Psoas muscle (tissue), 8 donors: ENCODE measurements at places on chromosomes 3 and 15. TPM values are rescaled to one million over a fixed set of nuclear protein-coding genes. Genes with fewer than 3 reads are reported as not detected.

Gene CCDC39
- 0.80 TPM for total RNA-seq

Gene CCDC9B
- total RNA-seq: 139 TPM

Gene CDHR4
- not detected for total RNA-seq

Gene TMEM207
- total RNA-seq: not detected

Gene SPTBN5
- total RNA-seq: 0.15 TPM

Gene CHMP2B
- total RNA-seq: 26.0 TPM

GRCh38 chr3:62874711-62875557 is at the start of gene CADPS:
Gene CADPS (minus strand): TSS chr3:62875416. CDS start chr3:62875029, 387 bp downstream.
- no peak within 1 kb of the TSS for H3K27ac ChIP-seq
- H3K4me3 ChIP-seq: peak within 1 kb of the TSS; percentile 55
- H3K36me3 ChIP-seq: no peaks in the 10 kb centered on the region

DNA sequence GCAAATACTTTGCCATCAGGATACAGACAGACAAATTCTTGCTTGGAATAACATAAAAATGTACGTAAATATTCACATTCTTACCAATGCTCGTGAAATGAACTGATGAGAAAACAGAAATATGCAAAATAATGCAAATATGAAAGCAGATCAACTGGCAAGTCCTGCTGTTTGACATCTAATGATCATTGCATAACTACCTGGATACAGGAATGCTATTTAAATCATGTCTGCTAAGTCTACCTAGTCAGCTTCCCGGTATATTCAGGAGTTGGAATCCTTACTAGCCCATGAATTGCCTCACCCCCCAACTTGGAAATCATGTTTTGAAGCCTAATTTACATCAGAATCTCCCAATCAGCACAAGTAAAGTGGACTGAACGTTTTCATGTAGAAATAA is 230.6 kb downstream of the CHL1 start:
- H3K4me1 ChIP-seq: no peaks in the 10 kb centered on the region
- H3K27me3 ChIP-seq: no peaks in the 10 kb centered on the region
- no peak for DNase-seq
- no peak overlapping the region for H3K27ac ChIP-seq
- no peak overlapping the region for H3K4me3 ChIP-seq
- no peaks in the 10 kb centered on the region for H3K36me3 ChIP-seq

GRCh38 chr3:56689303-56689702 is 6.2 kb upstream of the TASOR start:
- no peaks in the 10 kb centered on the region for H3K4me1 ChIP-seq
- no peak overlapping the region for H3K27ac ChIP-seq
- H3K36me3 ChIP-seq: no peaks in the 10 kb centered on the region
- no peak for DNase-seq

GRCh38 chr15:100338971-100339444 is 2.8 kb downstream of the ADAMTS17 start:
- DNase-seq: peak; percentile 49
- H3K27ac ChIP-seq: no peak overlapping the region
- H3K27me3 ChIP-seq: no peaks in the 10 kb centered on the region

GRCh38 chr3:145079436-145079835 is 1081.5 kb downstream of the PLOD2 start:
- no peaks in the 10 kb centered on the region for H3K4me1 ChIP-seq
- no peaks in the 10 kb centered on the region for H3K27me3 ChIP-seq
- H3K4me3 ChIP-seq: no peak overlapping the region
- H3K36me3 ChIP-seq: no peaks in the 10 kb centered on the region
- DNase-seq: no peak

DNA sequence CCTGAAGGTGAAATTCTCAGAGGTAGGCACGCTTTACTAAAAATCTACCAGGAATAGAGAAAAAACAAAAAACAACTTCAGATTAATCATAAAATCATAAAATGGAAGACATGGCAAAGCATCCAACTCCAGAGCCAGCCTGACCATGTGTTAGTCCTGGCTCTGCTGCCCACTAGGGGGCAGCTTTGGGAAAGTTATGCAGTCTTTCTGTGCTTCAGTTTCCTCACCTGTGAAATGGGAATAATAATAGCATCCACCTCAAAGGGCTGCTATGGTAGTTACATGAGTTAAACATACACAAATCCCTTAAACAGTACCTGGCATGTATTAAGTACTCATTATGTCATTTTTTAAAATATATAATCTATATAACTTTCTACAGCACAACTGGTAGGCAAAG is 52.3 kb downstream of the WNT5A start:
- no peak for DNase-seq
- H3K27ac ChIP-seq: no peak overlapping the region
- no peaks in the 10 kb centered on the region for H3K4me1 ChIP-seq

DNA sequence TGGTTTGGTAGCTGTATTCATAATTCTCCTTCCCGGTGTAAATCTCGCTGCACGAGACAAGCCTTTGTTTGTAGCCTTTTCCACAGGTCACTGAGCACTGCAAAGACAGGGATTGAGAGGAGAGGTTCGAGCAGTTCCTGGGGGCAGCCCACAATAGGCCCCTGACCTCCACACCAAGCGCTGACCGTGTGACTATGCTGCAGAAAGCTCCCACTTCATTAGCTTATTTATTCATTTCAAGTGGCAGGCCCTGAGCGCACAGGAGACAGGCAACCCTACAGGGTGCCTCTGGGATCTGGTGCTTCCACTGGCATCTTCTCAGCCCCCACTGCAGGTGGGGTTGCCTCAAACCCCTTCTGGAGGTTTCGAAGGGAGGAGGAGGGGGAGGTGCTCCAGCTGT is 140.9 kb downstream of the ADAMTS9 start:
- H3K27ac ChIP-seq: no peak overlapping the region
- no peak for DNase-seq
- H3K36me3 ChIP-seq: peaks cover 52% of the 10 kb centered on the region
- no peaks in the 10 kb centered on the region for H3K27me3 ChIP-seq

- H3K27me3 ChIP-seq: no peaks in the 10 kb centered on the region
- no peak overlapping the region for H3K4me3 ChIP-seq
- no peaks in the 10 kb centered on the region for H3K36me3 ChIP-seq
Observed at GRCh38 chr3:71702131-71703024, 22.8 kb downstream of the EIF4E3 start.

DNA sequence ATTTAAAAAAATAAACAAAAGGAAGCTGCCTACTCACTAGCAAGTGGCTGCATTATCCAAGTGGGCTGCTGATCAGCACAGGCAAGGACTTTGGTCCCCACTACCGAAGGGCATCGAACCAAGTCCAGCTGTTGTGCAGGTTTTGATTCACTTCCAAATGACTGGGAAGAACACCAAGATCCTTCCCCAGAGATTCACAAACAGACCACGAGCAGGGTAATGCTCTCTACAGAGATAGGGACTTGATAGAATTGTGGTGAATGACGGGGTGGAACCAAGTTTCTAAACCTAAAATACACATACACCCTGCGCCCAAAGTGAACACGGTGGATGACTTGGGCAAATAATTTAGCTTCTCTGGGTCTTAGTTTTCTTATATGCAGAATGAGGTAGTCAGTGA is 203.7 kb upstream of the ICE2 start:
- peak; percentile 52 for DNase-seq
- no peaks in the 10 kb centered on the region for H3K27me3 ChIP-seq
- H3K4me1 ChIP-seq: peaks cover 21% of the 10 kb centered on the region
- no peaks in the 10 kb centered on the region for H3K36me3 ChIP-seq
- no peak overlapping the region for H3K4me3 ChIP-seq

- H3K36me3 ChIP-seq: no peaks in the 10 kb centered on the region
- H3K27ac ChIP-seq: no peak overlapping the region
- H3K4me3 ChIP-seq: no peak overlapping the region
- no peak for DNase-seq
- H3K27me3 ChIP-seq: no peaks in the 10 kb centered on the region
- peaks cover 7% of the 10 kb centered on the region for H3K4me1 ChIP-seq
Observed at GRCh38 chr3:106611116-106611515, 742.3 kb upstream of the CBLB start.

DNA sequence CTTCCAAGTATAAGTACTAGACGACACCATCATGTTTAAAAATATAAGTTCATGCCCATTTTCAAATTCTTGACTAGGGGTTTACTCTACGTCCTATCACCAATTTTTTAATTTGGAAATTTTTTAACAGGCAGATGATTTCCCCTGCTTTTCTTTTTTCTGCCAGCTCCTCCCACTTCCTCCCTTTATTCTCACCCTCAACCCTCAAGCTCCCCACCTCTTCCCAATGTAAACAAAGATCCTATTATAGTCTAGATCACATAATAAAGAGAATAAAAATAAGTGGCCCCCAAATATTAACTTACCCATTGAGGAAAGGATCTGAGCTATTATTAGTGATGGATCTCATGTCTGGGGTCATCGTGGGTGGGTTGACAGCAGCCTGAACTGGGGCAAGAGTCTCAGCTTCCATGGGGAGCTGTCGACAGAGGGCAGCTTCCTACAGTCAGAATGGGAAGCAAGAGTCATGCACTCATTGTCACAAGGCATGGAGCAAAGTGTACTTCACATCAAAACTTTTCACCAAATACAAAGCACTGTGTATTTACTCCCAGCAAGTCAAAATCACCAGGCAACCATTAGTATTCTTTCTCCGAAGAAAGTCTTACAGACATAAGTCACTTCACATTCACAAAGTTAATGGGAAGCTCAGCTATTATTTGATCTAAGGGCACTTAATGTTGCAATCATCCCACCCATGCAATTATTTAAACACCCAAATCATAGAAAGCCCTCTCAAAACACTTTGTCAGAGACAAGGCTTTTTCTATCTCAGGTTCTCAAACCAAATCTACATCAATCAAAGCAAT is 53.2 kb downstream of the TM4SF4 start:
- no peak for DNase-seq
- no peaks in the 10 kb centered on the region for H3K36me3 ChIP-seq
- no peaks in the 10 kb centered on the region for H3K27me3 ChIP-seq
- peaks cover 17% of the 10 kb centered on the region for H3K4me1 ChIP-seq
- H3K27ac ChIP-seq: peak overlapping the region; percentile 17
- H3K4me3 ChIP-seq: no peak overlapping the region

DNA sequence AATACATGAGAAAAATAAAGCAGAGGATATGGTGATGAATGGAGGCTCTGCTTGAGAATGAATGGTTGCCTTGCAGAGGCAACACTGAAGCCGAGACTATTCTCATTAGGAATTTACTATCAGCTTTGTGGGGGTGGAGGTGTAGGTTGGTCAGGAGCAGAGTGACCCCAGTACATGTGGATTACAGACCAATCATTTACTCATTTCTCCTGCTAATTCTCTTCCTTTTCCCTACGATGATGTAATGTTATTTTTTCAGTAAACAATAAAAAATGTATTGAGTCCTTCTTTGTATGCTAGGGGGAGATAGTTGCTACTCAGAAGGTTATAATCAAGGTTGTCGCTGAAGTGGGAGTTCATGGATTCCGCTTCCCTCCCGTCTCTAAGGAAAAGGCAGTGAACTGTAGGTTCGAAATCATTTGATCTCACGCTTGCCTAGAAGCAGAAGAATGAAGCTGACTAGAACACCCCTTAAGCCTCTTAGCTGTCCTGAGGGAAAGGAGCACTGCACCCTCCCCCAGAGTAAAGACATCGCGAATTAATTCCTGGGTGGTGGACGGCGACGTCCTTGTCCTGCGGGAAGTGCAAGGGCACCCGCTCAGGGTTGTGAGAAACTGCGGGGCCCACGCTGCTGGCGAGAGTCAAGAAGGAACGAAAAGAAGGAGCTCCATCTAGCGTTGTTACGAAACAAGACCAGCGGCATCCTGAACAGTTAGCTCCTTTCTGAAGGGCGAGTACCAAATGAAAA is 213.2 kb upstream of the PFN2 start:
- peak overlapping the region; percentile 58 for H3K4me3 ChIP-seq
- H3K36me3 ChIP-seq: no peaks in the 10 kb centered on the region
- peak; percentile 82 for DNase-seq
- H3K27ac ChIP-seq: peak overlapping the region; percentile 81
- H3K4me1 ChIP-seq: no peaks in the 10 kb centered on the region

DNA sequence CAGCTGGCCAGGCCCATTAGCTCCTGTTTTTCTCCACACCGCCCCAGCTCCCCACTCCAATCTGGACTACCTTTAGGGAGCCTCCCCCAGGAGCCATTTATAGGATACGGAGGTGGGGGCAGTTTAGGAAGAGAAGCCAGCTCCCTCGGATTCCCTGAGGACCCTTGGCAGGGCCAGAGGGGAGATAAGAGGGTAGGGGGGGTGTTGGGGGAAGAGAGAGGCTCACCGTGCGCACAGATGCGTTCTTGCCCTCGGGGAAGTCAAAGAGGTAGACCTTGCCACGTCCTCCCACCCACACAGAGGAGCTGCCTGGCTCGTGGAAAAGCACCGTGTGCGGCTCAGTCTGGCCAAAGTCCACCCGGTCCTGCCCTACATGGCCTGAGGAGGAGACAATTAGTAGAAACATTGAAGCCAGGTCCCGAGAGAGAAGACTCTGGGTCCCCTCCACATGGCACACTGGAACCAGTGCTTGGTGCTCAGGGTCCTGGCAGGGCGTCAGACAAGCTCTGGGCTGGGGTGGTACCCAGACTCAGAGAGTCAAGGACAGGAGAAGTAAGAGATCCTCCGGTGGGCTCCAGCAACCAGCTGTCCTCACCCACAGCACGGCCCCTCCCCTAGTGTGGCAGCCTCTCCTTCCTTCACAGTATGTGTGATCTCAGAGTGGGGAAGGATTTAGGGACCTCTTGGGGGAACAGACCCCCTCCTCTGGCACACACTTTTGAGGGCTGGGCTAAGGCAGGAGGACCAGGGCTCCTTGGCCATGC is 15.0 kb downstream of the SEMA7A start:
- DNase-seq: no peak
- no peak overlapping the region for H3K4me3 ChIP-seq
- H3K4me1 ChIP-seq: no peaks in the 10 kb centered on the region

GRCh38 chr3:20173844-20174410 is 12.1 kb downstream of the SGO1 start:
- H3K27me3 ChIP-seq: no peaks in the 10 kb centered on the region
- no peaks in the 10 kb centered on the region for H3K36me3 ChIP-seq
- H3K4me1 ChIP-seq: no peaks in the 10 kb centered on the region
- no peak overlapping the region for H3K27ac ChIP-seq

DNA sequence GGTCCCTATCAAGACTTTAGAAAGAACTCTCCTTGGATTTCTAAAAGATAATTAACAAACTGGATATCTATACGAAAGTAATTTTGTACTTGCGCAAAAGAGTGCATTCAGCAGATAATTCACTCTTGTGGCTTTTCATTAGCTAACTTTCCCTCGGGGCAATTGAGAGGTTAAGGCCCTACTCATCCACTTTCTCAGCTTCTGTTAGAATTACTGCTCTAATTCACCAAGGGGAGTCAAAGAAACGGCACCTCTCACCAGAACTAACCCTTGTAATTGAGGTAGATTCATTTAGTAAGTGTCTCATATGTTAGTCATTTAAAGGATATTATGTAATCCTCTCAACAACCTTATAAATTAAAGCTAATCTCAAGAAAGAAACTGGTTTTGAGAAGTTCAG is 22.5 kb upstream of the MB21D2 start:
- DNase-seq: no peak
- no peaks in the 10 kb centered on the region for H3K27me3 ChIP-seq
- H3K4me3 ChIP-seq: no peak overlapping the region
- no peaks in the 10 kb centered on the region for H3K36me3 ChIP-seq
- H3K4me1 ChIP-seq: no peaks in the 10 kb centered on the region
- no peak overlapping the region for H3K27ac ChIP-seq

GRCh38 chr15:51904931-51905330 is 66.6 kb downstream of the LEO1 start:
- no peaks in the 10 kb centered on the region for H3K27me3 ChIP-seq
- no peaks in the 10 kb centered on the region for H3K4me1 ChIP-seq
- H3K4me3 ChIP-seq: no peak overlapping the region
- H3K36me3 ChIP-seq: no peaks in the 10 kb centered on the region
